A549 treated with ZK216348 at 1 μM for 4 hours (cell line): ENCODE measurements at places on chromosomes 7 and 10. TPM values are rescaled to one million over a fixed set of nuclear protein-coding genes. Genes with fewer than 3 reads are reported as not detected.

The HIBADH gene
- total RNA-seq = 37.6 to 46.0 TPM (median 42.6 TPM) in 5 replicates

The GIMAP7 gene
- not detected in 5 replicates for total RNA-seq

The CTTNBP2 gene
- total RNA-seq = 0.34 to 0.90 TPM (median 0.44 TPM) in 5 replicates

The SEMA3C gene
- 54.0 to 82.3 TPM (median 63.0 TPM) in 5 replicates for total RNA-seq
